ENCODE measurements at places on chromosomes 5 and 9. TPM values are rescaled to one million over a fixed set of nuclear protein-coding genes. Genes with fewer than 3 reads are reported as not detected.

DNA sequence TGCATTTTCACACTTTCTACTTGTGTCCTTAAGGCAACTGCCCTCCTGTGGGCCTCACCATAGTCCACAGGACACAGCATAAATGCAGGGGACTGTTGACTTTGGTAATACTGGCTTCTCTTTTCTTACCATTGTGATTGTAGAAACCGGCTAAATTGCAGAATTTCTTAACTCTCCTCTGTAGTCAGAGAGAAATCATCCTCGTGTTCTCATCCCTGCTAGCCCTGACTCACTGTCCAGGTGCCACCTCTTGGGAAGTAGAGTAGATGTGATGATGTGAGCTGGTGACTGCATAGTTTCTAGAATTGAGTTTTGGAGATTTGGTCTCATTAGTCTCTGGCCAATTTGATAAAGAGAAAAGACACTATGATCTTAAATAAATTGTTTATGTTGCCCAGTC, 5.5 kb downstream of the PHF24 start:
- H3K36me3 ChIP-seq = no peaks in the 10 kb centered on the region
- DNase-seq = no peak
- H3K27me3 ChIP-seq = peaks cover 51% of the 10 kb centered on the region
- H3K27ac ChIP-seq = no peak overlapping the region
- H3K4me1 ChIP-seq = no peaks in the 10 kb centered on the region
- no peak overlapping the region for H3K4me3 ChIP-seq

- H3K27me3 ChIP-seq = no peaks in the 10 kb centered on the region
- H3K27ac ChIP-seq = no peak overlapping the region
- H3K4me3 ChIP-seq = no peak overlapping the region
- peaks cover 21% of the 10 kb centered on the region for H3K36me3 ChIP-seq
These were observed 1.4 kb upstream of the CSNK1A1 start for GRCh38 chr5:149552553-149553160.

GRCh38 chr5:135244620-135245021, 154.4 kb downstream of the MACROH2A1 start:
- H3K27me3 ChIP-seq = no peaks in the 10 kb centered on the region
- H3K4me1 ChIP-seq = peaks cover 55% of the 10 kb centered on the region
- no peak overlapping the region for H3K27ac ChIP-seq
- H3K4me3 ChIP-seq = no peak overlapping the region

- H3K4me1 ChIP-seq = peaks cover 2% of the 10 kb centered on the region
- H3K27ac ChIP-seq = no peak overlapping the region
- H3K4me3 ChIP-seq = no peak overlapping the region
These were observed 76.6 kb upstream of the ITGA1 start for GRCh38 chr5:52710972-52711596.

GRCh38 chr9:136225748-136226679, 19.6 kb downstream of the QSOX2 start:
- peaks cover 16% of the 10 kb centered on the region for H3K36me3 ChIP-seq
- H3K4me1 ChIP-seq = peaks cover 6% of the 10 kb centered on the region
- no peak overlapping the region for H3K4me3 ChIP-seq

DNA sequence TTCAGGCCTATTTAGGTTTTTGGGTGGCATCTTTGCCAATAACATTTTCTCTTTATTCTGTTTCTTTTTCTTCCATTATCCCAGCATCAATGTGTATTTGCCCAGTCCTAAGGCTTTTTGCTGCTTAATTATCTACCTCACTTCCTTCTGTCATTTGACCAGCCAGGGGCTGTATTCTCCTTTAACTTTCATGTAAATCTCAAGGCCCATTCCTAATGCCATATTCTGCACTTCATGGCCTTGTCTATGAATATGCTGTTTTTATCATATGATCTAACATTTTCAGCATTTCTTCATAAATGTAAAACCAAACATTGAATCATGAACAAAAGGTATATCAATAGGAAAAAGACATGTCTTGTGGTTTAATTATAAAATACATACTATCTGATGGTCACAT, 108.7 kb downstream of the SSBP2 start:
- H3K27me3 ChIP-seq = no peaks in the 10 kb centered on the region
- H3K4me1 ChIP-seq = peaks cover 3% of the 10 kb centered on the region
- peaks cover 2% of the 10 kb centered on the region for H3K36me3 ChIP-seq
- H3K4me3 ChIP-seq = no peak overlapping the region

- H3K27ac ChIP-seq = peak overlapping the region; percentile 87
- DNase-seq = no peak
- peaks cover 28% of the 10 kb centered on the region for H3K4me1 ChIP-seq
- H3K27me3 ChIP-seq = no peaks in the 10 kb centered on the region
- no peak overlapping the region for H3K4me3 ChIP-seq
These were observed 49.4 kb upstream of the SLC25A51 start for GRCh38 chr9:37953206-37953774.

GRCh38 chr9:2341956-2342355, 279.6 kb upstream of the VLDLR start:
- H3K27me3 ChIP-seq = no peaks in the 10 kb centered on the region
- no peak overlapping the region for H3K4me3 ChIP-seq
- H3K36me3 ChIP-seq = no peaks in the 10 kb centered on the region
- H3K4me1 ChIP-seq = no peaks in the 10 kb centered on the region

DNA sequence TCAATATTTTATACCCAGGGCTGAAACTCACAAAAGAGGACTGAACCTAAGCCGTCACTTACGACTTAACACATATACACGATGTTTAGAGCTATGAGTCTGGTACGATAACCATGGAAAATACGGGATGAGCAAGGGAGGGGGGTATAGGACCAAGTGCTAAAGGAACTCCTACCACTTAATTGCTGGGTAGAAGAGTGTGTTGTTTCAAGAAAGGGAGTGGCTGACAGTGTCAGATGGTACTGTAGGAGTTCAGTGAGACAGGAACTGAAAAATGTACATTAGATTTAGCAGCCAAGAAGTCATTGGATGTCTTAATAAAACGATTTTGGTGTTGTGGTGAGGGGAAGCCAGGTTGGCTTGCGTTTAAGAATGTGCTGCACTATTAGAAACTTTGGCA, 21.6 kb downstream of the SLC12A2 start:
- H3K36me3 ChIP-seq = no peaks in the 10 kb centered on the region
- H3K27ac ChIP-seq = no peak overlapping the region
- H3K4me1 ChIP-seq = no peaks in the 10 kb centered on the region
- DNase-seq = no peak
- H3K4me3 ChIP-seq = no peak overlapping the region

GRCh38 chr5:16574789-16575721, 41.7 kb downstream of the RETREG1 start:
- H3K27me3 ChIP-seq = 0 out of 2 replicates have a peak, but pooled peaks cover 3% of the 10 kb centered on the region
- H3K4me1 ChIP-seq = peaks cover 5% of the 10 kb centered on the region
- no peaks in the 10 kb centered on the region for H3K36me3 ChIP-seq
- no peak overlapping the region for H3K4me3 ChIP-seq
- peak; percentile 89 for DNase-seq
- H3K27ac ChIP-seq = no peak overlapping the region

DNA sequence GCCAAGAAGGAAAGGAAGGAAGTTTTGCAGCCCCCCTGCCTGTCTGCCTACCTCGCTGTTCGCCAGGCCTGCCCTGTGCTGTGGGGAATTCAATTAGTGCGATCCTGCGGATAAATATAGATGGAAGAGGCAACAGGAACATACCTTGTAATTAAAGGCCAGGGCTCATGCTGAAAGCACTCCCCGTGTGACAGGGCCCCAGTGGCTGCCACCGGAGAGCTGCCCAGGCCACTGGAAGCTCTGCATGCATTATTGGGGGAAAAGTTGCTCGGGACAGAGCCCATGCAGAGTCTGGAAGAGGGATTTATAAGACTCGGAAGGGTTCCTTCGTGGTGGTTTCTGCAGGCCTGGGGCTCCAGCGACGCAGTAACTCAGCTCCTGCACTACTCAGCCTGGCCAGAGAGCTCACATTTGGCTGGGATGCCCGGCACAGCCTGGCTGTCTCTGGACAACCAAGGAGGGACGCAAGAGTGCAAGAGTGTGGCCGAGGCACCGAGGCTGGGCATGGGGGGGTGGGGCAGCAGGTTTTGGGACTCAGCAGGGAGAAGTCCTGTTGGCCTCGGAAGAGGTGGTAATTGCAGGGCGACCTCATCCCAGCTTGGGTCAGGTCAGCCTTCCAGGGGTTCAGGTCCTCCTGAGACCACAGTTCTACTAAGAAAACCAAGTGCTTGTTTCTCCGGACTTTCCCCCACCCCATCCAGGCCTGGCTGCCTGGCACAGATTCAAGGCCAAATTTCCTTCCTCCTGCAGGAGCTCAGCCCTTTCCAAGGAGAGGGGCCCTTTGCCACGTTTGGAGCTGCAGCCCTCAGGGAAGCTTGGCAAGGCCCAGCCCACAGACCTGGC, 68.1 kb upstream of the GGTA1 start:
- no peaks in the 10 kb centered on the region for H3K27me3 ChIP-seq
- peak overlapping the region; percentile 89 for H3K27ac ChIP-seq
- DNase-seq = peak; percentile 28
- no peaks in the 10 kb centered on the region for H3K36me3 ChIP-seq
- H3K4me1 ChIP-seq = peaks cover 30% of the 10 kb centered on the region

GRCh38 chr9:7324152-7324598, 475.4 kb downstream of the DMAC1 start:
- H3K27me3 ChIP-seq = no peaks in the 10 kb centered on the region
- DNase-seq = peak; percentile 18
- H3K36me3 ChIP-seq = no peaks in the 10 kb centered on the region
- peaks cover 13% of the 10 kb centered on the region for H3K4me1 ChIP-seq

DNA sequence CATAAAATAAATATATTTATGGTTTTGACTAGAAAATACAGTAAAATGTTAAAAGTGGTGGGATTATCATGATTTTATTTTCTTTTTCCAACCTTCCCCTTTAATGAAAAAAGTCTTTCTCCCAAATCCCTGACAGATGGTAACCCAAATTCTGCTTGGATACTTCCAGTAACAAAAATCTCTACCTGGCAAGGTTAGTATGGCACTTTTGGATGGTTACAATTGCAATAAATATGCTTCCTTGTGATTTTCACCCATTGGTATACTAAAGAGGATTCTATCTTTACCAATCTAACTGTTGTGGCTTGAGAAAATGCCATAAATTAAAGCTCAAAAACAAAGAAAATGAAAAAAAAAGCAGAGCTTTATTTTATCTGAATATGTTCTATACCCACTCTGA, 62.8 kb downstream of the GABRB2 start:
- H3K4me3 ChIP-seq = no peak overlapping the region
- DNase-seq = no peak
- H3K36me3 ChIP-seq = no peaks in the 10 kb centered on the region
- no peak overlapping the region for H3K27ac ChIP-seq

DNA sequence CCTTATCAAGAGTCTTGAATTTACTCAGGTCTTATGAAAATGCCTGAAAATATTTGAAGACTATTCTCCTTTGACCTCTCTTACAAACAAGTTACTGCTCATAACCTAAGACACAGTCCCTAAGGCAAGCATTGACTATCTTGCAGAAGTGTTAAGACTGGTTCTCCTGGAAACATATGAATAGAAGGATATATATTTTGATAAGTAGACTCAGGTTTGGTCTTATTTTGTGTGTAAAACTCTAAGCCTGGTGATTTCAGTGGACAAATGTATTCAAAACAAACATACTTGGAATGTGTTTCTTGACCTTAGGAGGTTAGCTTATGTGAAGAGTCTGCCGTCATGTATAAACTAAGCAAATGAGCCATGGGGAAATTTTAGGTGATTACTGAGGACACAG, 7.5 kb upstream of the UBQLN1 start:
- no peak overlapping the region for H3K4me3 ChIP-seq
- H3K27ac ChIP-seq = no peak overlapping the region
- no peaks in the 10 kb centered on the region for H3K27me3 ChIP-seq
- DNase-seq = peak; percentile 20
- no peaks in the 10 kb centered on the region for H3K36me3 ChIP-seq
- no peaks in the 10 kb centered on the region for H3K4me1 ChIP-seq

GRCh38 chr9:74500584-74500924, 3.4 kb downstream of the RORB start:
- H3K4me1 ChIP-seq = no peaks in the 10 kb centered on the region
- H3K4me3 ChIP-seq = no peak overlapping the region
- DNase-seq = no peak
- no peak overlapping the region for H3K27ac ChIP-seq

DNA sequence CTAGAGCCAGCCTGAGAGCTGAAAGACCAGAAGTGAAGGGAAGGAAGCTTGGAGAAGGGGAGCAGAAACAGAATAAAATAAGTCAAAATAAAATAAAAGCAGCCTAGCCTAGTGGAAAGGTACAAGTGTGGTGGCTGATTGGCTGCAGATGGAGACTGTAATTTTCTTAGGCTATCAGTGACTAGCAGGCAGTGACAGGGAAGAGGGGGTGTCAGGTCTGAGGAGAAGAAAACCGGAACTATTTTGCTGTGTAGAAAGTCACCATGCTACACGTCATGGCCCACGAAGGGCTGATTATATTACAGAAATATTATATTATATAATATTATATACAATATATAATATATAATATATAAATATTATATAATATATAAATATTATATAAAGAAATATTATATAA, 98.1 kb upstream of the TAF11L2 start:
- no peaks in the 10 kb centered on the region for H3K36me3 ChIP-seq
- H3K4me1 ChIP-seq = peaks cover 8% of the 10 kb centered on the region
- H3K27me3 ChIP-seq = peaks cover 18% of the 10 kb centered on the region
- no peak for DNase-seq

GRCh38 chr9:76980566-76980965, 38.9 kb upstream of the FOXB2 start:
- no peak overlapping the region for H3K27ac ChIP-seq
- no peak for DNase-seq
- H3K4me3 ChIP-seq = no peak overlapping the region
- no peaks in the 10 kb centered on the region for H3K4me1 ChIP-seq

GRCh38 chr5:169945831-169946261, 34.4 kb downstream of the INSYN2B start:
- peak overlapping the region; percentile 2 for H3K4me3 ChIP-seq
- H3K27me3 ChIP-seq = no peaks in the 10 kb centered on the region
- DNase-seq = peak; percentile 95
- peak overlapping the region; percentile 91 for H3K27ac ChIP-seq

GRCh38 chr5:1253456-1254105, 28.4 kb downstream of the SLC6A18 start:
- H3K27ac ChIP-seq = no peak overlapping the region
- no peaks in the 10 kb centered on the region for H3K36me3 ChIP-seq
- DNase-seq = no peak
- no peaks in the 10 kb centered on the region for H3K4me1 ChIP-seq
- no peaks in the 10 kb centered on the region for H3K27me3 ChIP-seq

- DNase-seq = no peak
- no peaks in the 10 kb centered on the region for H3K4me1 ChIP-seq
- H3K36me3 ChIP-seq = no peaks in the 10 kb centered on the region
These were observed 4.3 kb upstream of the FYB1 start for GRCh38 chr5:39223565-39224156.

- no peak for DNase-seq
- no peak overlapping the region for H3K27ac ChIP-seq
- no peaks in the 10 kb centered on the region for H3K4me1 ChIP-seq
- H3K27me3 ChIP-seq = no peaks in the 10 kb centered on the region
- H3K36me3 ChIP-seq = no peaks in the 10 kb centered on the region
These were observed 241.6 kb upstream of the RORB start for GRCh38 chr9:74255489-74255984.

Gene CXCL14
- total RNA-seq = under 0.01 TPM

Gene ANXA2R
- total RNA-seq = 1.3 TPM

Gene ACOT12
- not detected for total RNA-seq

Gene PRRT1B
- not detected for total RNA-seq

Gene TAF11L6
- total RNA-seq = not detected
